DMS153 (cell line): ENCODE measurements at places on chromosomes 16 and 17.
A peak's percentile ranks its signal among the peaks of the same experiment; 100 is the strongest.

DNA sequence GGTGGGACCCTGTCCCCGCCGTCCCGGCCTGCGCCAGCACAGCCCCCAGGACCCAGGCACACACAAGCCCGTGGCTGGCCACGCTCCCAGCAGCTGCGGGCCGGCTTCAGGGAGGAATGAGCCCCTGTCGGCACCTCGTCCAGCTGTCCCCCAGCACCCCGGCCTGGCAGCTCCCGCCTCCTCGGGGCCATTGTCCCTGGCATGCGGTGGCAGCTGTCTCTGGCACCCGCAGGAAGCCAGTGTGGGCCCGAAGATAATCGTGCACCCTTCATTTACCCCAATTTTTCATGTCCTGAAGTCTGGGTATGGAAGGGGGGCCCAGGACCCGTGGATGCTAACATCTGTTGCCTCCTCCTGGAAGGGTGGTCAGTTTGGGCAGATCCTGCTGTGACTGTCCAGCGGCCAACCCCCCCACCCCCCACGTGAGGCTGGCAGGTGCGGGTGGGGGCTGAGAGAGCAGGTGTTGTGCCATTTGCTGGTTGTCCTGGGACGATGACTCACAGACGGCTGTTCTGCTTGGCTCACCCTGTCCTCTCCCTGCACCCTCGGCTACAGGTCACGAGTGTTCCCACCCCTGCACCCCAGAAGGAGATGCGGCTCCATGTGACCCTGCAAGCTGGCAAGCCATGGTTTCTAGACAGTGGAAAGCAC is 4.0 kb upstream of the LMF1 start:
- DNase-seq = no peak

GRCh38 chr17:81309140-81309858 is 14.2 kb upstream of the SLC38A10 start:
- peak; percentile 53 for DNase-seq

DNA sequence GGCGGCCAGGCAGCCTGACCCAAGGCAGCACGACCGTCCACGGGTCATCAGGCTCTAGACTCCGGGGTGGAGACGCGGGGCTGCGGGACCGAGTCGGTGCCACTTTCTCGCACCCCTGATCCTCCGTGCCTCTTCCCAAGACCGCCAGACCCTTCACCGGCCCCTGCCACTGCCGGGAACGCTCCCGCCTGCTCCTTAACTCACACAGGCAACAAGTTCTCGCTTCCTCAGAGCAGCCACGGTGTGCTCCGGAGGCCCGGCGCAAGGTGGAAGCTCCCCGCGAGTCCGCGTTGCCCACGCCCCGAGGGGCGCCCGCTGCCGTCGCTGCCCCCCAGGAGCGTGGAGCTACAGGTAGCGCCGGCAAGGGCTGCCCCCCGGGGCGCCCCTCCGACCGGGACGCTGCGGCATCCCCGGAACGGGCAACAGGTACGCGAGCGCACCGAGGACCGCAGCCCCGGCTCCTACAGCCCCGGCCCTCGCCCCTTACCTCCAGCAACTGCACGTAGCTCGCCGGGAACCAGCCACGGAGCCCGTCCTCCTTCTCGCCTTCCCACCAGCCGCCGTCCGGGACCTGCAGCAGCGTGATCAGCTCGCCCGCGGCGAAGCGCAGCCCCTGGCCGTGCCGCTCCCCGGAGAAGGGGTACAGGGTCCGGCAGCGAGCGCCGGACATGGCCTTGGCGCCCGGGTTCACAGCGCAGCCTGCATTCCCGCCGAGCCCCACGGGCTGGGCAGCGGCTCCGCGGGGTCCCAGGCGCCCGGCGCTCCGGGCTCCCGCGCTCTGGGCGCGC is 491 bp downstream of the GAS7 start:
- no peak for DNase-seq

- DNase-seq = no peak
These were observed 1.4 kb downstream of the DDX42 start for GRCh38 chr17:63775420-63775819.

DNA sequence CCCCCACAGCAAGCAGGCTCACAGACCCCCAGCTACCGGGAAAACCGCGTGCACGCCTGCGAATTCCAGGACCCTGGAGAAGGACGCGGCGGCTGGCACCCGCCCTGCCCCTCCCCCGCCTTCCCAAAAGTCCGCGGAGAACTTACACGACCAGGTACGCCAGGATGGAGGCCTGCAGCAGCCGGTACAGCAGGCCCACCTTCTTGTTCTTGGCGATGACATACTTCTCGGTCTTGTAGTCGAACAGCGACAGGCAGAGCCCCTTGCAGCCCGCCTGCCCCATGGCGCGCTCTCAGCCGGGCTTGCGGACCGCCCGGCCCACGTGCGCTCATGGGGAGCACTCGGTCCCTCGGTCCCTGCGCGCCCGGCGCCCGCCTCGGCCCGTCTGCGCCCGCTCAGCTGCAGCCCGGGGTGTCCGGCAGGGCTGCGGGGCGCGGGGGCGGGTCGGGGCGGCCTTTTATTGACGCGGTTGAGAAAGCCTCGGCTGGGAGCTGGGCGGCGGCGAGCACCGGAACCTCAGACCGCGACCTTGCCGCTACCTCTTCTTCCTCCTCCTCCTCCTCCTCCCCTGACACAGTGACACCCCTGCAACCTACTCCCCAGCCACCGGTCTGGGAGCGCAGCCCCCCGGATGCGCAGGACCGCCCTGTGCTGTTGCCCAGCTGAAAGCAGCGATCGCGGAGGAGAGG is at the start of gene P2RX5:
Gene P2RX5, minus strand, starts transcription at position 433 of the 689 bp plus-strand sequence. Its CDS starts 150 bp downstream, at position 283.
- no peak for DNase-seq

DNA sequence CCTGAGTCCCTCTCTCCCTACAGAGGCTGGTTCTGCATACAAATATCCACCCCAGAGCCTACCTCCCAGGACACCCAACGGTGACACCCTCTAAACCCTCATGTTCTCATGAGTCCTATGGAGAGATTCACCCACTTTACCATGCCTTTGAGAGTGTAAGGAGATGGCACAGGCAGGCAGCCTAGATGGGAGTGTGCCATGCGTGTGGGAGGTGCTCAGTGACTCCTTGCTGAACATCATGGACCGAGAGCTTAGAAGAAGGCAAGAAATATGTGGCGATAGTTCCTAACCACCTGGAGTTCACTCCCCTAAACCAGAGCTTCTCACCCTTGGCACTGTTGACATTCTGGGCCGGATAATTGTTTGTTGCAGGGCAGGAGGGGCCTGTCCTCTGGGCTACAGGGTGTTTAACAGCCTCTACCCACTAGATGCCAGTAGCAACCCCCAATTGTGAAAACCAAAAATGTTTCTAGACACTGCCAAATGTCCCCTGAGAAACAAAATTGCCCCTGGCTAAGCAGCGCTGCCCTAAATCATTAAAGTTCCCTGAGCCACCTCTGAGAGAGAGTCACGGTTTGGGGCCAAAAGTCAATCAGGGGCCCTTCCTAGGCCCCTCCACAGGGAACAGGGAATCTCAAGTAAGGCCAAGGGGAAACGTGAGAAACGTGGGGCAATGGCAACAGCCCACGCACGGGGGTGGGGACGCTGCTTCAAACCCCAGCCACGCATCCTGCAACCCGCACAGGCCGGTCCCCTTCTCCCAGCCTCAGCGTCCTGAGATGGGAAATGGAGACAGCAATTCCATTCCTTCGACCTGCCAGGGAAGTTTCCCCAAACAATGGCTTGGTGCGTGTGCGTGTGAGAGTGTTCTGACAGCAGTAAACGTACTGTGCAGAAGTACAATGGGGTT is 66.8 kb downstream of the C16orf78 start:
- DNase-seq = no peak

- no peak for DNase-seq
These were observed 12.0 kb downstream of the PHB1 start for GRCh38 chr17:49402706-49403105.

GRCh38 chr16:23334950-23335349 is 32.8 kb downstream of the SCNN1B start:
- DNase-seq = peak; percentile 26

- DNase-seq = no peak
These were observed 43.6 kb downstream of the SRCIN1 start for GRCh38 chr17:38562215-38562569.

DNA sequence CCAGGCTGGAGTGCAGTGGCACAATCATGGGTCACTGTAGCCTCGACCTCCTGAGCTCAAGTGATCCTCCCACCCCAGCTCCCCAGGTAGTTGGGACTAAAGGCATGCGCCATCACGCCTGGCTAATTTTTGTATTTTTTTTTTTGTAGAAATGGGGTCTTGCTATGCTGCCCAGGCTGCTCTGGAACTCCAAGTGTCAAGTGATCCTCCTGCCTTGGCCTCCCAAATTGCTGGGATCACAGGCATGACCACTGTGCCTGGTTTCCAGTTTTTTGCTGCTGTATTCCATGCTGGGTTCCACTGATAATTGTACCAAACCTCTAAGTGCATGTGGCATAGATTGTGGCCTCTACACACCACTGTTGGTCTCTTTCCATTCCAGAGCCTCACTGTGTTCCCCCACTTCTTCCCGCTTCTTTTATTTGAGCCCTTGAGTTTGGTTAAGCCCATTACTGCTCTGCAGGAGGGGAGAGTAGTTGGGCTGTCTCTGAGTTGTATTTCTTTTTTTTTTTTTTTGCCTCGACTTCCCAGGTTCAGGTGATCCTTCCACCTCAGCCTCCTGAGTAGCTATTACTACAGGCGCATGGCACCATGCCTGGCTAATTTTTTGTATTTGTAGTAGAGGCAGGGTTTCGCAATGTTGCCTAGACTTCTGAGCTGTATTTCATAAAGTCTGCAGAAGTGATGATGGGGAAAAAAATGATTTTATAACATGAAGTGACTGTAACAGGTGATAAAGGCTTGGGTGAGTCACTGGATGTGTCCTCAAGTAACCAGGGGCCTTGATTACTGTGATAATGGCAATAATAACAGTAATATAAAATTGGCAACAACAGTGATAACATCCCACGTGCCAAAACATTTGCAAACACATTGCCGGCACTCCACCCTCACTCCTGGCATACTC is 30.0 kb downstream of the EEF2K start:
- DNase-seq = no peak

- no peak for DNase-seq
These were observed 278.6 kb upstream of the RPL38 start for GRCh38 chr17:73924909-73925186.

DNA sequence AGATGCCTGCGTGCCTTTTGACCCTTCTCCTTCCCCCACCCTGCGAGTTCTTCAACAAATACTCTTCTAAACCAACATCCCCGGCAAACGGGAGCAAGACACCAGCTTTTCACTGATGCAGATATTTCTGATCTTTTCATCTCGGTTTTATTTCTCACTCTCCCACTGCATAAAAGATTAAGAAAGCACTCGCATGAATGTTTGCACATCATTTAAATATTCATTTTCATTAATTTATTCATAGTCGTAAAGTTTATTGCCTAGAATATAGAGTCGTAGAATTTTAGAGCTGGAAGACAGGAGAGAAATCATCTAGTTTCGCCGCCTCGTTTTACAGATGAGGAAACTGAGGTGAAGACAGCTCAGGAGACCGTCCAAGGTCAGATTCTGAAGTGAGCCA is 488.1 kb downstream of the MAF start:
- DNase-seq = no peak

DNA sequence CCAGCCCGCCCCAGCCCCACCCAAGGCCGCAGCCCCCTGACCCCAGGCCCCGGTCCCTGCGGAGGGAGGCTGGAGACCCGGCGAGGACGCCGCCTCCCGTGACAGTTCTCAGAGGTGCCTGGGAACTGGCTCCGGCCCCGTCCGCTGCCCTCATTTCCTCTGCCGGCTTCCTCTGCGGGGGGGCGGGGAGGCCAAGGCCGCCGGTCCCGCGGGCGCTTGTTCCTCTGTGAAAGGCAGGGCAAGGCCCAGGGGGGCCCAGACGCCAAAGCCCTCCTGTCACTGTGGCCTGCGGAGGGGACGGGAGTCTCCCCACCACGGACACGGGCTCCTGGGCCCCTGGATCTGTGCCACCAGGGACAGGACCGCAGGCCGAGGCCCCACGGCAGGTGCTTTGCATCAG is 5.0 kb upstream of the PVALEF start:
- no peak for DNase-seq

DNA sequence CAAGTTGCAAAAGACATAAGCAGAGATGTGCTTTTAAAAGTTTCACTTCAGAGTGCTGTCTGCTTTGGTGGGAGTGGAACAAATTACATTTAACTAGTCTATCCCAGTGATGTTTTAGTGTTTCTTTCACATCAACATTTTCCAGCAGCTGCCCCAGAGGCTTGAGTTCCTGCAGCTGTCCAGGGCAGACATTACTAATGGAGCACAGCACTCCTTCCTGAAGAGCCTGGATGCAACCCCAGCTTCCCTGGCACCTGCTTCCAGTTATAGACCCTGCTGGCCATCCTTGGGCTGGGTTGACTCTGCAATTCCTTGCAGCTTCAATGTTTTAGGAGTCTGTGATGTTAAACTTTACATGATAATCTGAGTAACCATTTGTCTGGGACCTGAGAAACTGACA is 61.4 kb upstream of the PIRT start:
- DNase-seq = no peak

- no peak for DNase-seq
These were observed 43.7 kb downstream of the CMTM4 start for GRCh38 chr16:66652661-66653360.

DNA sequence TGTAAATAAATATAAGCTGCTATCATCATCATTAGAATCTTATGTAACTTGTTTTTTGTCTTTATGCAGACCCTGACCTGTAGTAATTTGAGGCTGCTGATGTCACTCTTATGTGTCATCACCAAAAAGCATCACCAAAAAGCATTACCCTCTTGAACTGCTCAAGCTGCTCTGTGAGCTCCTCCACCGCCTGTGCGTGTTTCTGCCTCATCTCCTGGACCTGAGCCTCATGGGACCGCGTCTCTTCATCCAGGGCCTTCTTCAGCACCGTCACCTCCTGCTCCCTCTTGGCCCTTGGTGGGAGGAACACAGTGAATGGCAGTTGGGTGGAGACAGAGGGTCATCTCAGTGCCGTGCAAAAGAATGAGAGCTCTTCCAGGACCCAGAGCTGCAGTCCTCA is 82.4 kb downstream of the NDE1 start:
- DNase-seq = no peak

DNA sequence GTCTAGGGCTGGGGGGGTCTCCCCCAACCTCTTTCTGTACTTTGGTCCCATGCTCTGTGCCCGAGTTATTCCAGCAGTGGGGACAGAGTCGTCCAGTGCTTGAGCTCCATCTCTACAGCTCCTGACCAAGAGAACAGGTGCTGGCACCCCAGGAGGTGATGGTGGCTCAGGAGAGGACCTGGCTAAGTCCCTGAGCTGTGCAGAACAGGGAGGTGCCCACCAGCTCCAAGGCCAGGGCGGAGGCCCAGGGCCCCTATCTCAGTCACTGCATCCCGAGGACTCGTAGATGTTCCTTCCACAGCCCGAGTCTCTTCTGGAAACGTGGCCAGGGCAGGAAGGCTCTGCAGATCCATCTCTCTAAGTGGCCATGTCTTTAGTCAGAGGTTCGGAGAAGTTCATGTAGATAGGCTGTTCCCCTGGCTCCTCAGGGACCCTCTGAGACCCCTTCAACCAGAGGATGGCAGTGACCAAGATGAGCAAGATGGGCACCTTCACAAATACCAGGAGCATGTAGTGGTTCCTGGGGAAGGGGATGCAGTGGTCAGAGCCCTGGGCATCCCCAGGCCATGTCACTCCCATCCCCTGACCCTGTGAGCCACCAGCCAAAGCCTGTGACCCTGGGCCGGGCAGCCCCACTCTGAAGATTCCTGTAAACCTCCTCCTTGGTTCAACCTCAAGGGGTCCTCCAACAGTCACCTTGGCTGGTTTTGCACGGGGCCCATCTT is 8.7 kb downstream of the CD300LB start:
- DNase-seq = no peak

- no peak for DNase-seq
These were observed 11.8 kb downstream of the PIK3R6 start for GRCh38 chr17:8855477-8856204.
